ENCODE measurements at places on chromosomes 3 and 15.

GRCh38 chr3:39716849-39717248 is 92.6 kb upstream of the MYRIP start:
- no peak for DNase-seq

DNA sequence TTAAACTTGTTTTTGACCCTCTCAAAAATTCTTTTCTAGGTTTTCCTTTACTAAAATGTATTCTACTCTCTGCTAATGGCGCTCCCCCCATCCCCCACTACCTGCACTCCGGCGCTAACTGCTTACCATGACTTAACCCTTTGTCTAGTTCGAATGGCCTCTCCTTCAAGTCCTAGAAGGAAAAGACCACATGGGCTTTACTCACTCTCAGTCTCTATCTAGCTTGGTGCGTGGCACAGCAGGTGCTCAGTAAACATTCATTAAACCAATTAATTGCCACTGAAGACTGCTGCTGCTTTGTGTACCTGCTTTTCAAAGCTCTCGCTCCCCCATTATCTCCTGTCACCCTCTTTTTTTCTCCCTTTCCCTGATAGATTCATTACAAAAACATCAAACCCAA is 457.7 kb upstream of the THRB start:
- DNase-seq, result peak; percentile 3

- no peak for DNase-seq
These were observed 537 bp upstream of the SCAP start for GRCh38 chr3:47476330-47476626.

GRCh38 chr3:14143271-14144225 is 18.7 kb downstream of the TMEM43 start:
- no peak for DNase-seq

DNA sequence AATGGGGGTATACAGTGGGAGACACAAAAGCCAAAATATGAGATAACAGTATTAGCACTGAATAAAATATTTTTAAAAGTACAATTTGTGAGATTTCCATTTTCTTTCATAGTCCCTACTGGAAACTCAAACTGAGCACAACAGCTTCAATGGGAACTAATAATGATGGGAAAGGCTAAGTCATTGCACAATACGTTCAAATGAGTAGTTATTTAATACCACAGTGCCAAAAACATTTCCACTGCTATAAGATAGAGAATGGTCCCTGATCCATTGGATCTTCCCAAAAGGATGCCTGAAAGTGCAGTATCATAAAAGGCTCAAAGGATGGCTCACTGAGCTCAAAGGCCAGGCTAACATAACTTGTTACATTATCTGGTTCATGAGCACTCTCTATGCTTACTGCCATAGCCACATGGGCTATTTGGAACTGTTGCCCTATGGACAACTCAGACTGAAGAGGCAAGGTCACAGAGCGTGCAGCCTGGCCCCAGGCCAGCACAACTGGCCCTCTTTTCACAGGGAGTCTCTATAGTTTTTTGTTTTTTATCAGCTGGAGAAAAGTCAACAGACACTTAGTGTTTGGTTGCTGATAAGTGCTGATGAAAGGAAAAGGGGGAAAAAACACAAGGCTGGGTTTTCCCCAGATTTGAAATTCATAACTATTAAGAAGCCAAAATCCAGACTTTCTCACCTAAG is 54.1 kb upstream of the PPIB start:
- DNase-seq, result peak; percentile 19

DNA sequence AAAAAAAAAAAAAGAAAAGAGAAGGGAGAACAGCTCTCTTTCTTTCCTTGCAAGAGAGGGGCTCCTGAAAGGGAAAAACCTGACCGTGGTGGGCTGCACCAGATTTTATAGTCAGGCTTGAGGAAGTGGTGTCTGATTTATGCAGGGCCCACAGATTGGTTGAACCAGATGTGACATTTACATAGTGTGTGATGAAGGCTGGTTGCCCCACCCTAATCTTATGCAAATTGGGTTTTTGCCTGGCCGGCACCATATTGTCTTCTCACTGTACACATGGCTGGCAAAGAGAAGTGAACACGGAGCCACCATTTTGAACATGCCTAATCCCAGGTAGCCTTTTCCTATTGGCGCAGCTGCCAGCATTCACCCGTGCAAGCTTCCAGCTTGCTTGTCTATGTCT is 154.4 kb downstream of the OXSM start:
- no peak for DNase-seq

DNA sequence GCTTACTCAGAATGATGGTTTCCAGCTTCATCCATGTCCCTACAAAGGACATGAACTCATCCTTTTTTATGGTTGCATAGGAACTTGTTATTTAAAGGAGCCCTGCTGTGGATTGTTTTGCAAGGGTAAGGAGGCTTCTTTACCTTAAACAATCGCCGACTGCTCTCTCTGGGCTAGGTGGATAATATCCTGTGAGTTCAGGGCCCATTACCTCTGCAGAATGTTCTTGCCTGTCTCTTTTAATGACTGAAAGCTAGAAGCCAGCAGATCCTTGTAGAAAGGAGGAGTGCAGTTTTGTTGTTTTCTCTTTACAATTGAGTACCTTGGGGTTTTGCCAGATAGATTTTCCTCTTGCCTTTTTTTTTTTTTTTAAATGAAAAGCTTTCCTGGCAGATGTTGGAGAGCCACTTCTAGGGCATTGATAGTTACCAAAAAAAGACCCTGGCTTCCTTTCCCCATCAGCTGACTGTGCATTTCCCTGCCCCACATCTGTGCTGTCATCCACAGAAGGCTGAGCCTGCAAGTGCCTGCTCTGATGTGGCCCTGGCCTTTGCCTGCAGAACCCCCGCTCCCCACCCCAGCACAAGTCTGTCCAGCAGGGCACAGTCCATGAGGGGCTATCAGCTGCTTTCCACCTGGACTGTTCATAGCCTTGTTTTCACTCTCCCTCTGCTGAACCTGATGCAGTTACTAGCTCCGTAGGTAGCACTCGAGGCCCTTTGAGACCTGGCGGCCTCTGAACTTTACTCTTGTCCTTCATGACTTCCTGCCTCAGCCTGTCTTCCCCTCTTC is 113.1 kb downstream of the CHCHD6 start:
- peak; percentile 50 for DNase-seq

DNA sequence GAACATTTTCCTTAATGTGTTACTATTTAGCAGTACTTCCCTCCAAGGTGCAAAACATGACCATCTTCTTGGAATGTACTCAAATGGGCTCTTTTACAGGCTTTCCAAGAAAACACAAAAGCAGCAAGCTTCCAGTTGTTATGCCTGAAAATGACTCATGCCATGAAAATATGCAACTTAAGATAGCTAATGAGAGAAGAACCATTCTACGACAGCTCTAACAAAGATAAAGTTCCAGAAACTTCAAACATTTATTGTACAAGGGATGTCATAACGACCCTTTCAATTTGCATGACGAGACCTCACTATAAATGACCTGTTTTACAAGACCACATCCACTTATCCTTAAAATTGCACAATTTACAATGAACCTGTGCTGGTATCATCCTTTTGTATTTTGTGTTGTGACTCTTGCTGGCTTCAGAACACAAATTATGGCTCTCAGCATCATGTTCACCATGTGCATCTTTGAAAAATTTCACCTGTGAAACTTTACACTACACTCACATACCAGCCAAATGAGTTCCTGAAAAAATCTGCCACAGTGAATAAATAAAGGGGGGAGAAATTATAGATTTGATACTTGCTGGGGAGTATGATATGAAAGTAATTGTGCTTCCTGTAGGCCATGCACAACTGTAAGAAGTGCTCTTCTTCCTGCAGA is 433.7 kb downstream of the MAGI1 start:
- DNase-seq, result no peak

All from NCI-H2081 (cell line).